Caki2 (cell line): ENCODE measurements at places on chromosomes 2 and 18. TPM values are rescaled to one million over a fixed set of nuclear protein-coding genes. Genes with fewer than 3 reads are reported as not detected.

- DNase-seq = peak; percentile 32
These were observed 99.7 kb downstream of the MEP1B start for GRCh38 chr18:32289483-32290075.

PLEKHH2 gene
- total RNA-seq = 7.5 and 8.0 TPM in 2 replicates

DNA sequence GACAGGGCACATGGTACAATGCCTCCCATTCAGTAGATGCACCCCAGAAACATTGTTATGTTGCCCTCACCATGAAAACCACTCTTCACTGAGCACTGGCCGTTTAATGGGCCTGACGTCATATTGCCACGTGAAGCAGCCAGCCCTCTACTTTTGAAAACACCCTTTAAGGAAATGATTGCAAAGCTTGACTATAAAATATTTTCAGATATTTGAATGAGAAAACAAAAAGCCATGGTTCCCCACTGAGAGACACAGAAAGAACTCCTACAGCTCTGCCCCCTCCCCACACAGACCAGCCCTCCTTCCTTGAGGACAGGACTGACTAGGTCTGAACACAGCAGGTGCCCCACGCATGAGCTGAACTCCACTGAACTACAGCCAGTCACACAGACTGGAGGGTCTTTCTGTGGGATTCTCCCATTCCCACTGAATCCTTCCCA lies 349.1 kb downstream of the ANAPC1 start:
- DNase-seq = peak; percentile 74

GRCh38 chr2:105110295-105110829 lies 72.5 kb downstream of the MRPS9 start:
- DNase-seq = no peak

- DNase-seq = no peak
These were observed 44.8 kb downstream of the ZAP70 start for GRCh38 chr2:97758131-97758705.

- no peak for DNase-seq
These were observed 84.5 kb downstream of the COL5A2 start for GRCh38 chr2:189095101-189095500.

DNA sequence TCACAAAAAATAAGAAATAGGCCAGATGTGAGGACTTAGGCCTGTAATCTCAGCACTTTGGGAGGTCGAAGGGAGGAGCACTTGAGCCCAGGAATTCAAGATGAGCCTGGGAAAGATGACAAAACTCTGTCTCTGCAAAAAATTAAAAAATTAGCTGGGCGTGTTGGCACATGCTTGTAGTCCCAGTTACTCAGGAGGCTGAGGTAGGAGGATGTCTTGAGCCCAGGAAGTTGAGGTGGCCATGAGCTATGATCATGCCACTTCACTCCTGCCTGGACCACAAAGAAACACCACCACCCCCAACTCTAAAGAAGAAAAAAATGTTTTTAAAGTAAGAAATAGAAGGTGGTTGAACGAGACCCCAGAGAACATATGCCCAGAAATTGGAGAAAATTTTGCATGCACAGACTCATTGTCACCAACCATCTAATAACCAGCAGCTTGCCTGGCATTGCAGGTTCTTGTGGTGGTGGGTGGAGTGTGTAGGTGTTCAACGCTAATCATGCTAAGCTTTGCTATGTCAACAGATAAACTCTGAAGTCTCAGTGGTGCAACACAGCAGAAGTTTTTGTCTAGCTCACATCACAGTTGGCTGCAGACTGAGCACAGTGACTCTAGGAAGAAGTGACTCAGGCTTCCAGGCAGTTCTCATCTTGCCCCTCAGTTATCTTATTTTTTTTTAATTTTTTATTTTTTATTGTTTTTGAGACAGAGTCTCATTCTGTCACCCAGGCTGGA lies 18.6 kb downstream of the ARL4C start:
- DNase-seq = no peak

RGPD4 gene
- not detected in 2 replicates for total RNA-seq

DNA sequence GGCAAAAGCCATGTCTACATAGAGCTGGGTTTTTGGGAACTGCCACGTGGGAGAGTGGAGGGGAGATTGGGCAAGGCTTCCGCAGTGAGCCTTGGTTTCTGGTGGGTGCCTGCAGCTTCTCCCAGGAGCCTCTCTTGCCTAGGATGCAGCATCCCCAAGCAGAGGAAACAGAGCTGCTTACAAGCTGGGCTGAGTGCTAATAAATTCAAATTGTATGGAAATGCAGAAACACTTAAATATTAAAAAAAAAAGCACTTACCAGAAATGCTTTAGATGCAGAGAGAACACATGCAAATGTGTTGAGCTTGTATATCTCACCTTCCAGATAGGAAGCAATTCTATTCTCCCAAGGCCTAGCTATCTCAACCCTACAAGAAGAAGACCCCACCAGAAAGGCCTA lies 96.0 kb upstream of the ST3GAL5 start:
- DNase-seq = no peak

HOXD8 gene
- 20.0 and 22.0 TPM in 2 replicates for total RNA-seq

ILKAP gene
- 28.8 and 29.2 TPM in 2 replicates for total RNA-seq

DNA sequence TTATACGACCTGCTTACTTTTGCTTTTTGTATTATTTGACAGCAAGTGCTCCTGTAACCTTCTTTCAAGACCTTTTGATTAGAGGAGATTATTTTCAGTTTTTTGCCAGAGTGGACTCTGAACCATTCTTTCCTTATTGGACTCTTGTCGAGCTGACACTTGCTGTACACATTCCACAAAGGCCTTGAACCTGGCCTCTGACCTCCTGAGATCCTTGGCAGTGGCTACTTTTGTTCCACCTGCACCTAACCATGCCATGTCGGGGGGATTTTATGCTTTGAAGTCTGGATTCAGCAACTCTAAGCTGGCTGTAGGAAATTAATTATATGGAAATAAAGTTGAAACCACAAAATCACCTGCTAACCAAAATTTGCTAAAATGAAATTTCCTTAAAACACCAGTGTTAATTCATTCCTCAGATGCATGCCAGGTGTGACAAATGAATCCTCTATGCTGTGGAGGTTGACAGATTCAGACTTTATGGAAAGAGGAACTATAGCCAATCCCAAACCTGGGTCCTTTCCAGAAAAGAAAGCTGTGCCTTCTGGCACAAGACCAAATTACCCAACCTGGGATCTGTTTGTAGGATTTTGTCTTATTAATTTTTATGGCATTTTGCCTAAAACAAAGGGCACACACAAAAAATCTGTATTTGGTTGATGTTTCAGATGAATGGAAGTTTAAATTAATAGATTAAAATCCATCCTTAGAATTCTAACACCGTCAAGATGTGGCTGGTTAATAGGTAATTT lies 110.4 kb downstream of the CDC42EP3 start:
- no peak for DNase-seq

GRCh38 chr2:102141970-102142828 lies at the start of gene IL1R1:
IL1R1 (plus strand) TSS chr2:102142746; CDS start chr2:102157725, 14,979 bp downstream.
- peak; percentile 57 for DNase-seq

RABL2A gene
- 5.5 and 19.3 TPM in 2 replicates for total RNA-seq

DNA sequence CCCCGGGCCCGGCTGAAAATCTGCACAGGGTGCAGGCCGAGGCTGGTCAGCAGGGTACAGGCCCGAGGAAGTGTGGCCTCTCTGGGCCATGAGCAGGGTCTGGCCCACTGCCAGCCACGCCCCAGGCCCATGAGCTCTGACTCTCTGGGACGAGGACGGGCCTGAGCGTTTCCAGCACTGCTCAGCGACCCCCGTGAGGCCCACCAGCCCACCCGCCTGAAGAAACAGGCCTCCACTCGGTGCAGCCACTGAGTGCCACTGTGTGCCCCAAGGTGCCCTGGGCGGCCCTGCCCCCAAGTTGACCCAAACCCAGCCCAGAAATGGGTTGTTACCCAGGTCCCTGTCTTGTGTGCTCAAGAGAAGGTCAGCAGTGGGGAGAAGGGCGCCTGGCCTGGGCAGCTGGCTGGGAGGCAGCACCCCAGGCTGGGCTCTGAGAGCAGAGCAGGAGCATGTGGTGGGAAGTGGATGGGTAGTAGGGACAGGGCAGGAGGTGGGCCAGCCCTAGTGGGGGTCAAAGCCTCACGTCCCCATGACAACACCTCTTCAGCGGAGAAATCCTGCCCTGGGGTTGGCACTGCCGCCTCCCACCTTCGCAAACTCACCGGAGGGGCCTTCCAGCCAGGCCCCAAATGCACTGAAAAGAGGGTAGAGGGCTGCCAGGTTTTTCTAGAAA lies 2.1 kb upstream of the SNED1 start:
- DNase-seq = no peak

RFTN2 gene
- not detected in 2 replicates for total RNA-seq

TFPI gene
- 25.4 and 32.6 TPM in 2 replicates for total RNA-seq
